T-helper 17 cell (primary cell): ENCODE measurements at places on chromosomes 12 and 14. TPM values are rescaled to one million over a fixed set of nuclear protein-coding genes. Genes with fewer than 3 reads are reported as not detected.

The PTPRB gene
- not detected for total RNA-seq

The KCNC2 gene
- total RNA-seq, result not detected

The ARHGDIB gene
- 936 TPM for total RNA-seq

The INF2 gene
- 76.1 TPM for total RNA-seq

The RFX4 gene
- total RNA-seq, result not detected

DNA sequence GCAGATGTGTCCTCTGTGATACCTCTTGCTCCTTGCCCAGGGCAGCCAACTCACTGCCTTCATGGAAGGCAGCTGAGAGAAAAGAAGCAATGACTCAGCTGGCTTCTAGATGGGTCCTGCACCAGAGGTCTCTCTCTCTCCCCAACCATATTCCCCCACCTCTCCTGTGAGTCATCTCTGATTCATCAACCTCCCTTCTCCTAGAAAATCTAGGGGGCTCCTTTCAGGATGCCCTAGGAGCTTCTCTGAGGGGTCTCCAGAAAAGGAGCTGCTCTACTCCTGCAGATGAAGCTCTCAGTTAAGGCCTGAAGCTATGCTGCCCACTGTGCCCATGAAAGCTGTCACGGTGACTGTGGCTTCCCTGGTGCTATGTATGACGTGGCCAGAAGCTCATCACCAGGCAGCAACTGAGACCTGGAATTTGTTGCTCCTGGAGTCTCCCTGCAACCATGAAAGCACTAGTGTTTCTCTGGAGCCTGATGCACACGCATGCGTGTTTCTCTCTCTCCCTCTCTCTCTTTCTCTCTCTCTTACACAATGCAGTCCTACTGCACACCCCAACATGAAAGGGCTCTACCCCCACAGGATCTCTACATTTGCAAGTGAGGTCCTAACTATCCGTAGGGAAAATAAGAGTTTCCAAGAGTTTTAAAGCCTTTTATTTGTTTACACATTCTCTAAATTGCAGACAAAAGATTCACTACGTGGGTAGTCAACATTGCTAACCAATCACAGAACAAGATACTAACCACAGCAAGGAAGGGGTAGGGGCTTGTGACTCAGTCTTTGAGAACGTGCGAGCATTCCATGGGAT, 285.3 kb downstream of the DPF3 start:
- DNase-seq, result no peak

DNA sequence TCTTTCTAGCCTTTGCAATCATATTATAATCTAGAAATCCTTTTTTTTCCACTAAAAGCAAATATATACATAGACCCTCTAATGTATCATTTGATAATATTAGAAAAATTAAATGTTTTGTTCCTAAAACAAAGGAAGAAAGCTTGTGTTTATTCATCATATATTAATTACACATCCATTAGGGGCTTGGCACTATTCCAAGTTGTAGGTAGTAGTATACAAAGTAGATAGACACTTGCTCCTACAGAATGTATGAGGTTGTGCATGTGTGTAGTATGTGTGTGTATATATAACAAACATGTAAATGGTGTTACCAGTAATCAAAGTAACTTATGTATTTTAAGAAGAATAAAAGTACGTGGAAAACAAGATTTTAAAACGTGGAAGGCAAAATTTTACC, 15.0 kb upstream of the KCNMB4 start:
- no peak for DNase-seq

DNA sequence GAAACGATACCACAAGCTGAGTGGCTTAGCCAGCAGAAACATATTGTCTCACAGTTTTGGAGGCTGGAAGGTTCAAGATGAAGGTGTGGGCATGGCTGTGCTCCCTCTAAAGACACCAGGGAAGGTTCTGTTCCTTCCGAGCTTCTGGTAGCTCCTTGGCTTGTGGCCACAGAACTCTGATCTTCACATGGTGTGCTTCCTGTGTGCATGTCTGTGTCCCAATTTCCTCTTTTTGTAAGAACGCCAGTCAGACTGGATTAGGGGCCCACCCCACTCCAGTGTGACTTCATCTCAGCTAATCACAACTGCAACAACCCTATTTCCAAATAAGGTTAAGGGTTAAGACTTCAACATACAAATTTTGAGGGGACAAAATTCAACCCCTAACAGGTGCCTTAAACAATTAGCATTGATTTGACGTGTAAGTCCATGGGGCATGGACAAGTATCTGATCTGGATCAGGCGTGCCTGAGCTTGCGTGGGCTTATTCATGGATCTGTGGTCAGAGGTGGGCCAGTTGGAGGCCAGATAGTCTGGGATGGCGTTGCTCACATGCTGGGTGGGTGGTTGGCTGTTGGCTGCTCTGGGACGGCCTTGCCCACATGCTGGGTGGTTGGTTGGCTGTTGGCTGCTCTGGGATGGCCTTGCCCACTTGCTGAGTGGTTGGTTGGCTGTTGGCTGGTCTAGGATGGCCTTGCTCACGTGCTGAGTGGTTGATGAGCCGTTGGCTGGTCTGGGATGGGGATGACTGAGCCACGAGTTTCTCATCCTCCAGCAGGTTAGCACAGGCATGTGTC, 88.5 kb downstream of the LGMN start:
- DNase-seq, result no peak

GRCh38 chr14:60151715-60152114, 13.5 kb downstream of the DHRS7 start:
- DNase-seq, result peak; percentile 33

DNA sequence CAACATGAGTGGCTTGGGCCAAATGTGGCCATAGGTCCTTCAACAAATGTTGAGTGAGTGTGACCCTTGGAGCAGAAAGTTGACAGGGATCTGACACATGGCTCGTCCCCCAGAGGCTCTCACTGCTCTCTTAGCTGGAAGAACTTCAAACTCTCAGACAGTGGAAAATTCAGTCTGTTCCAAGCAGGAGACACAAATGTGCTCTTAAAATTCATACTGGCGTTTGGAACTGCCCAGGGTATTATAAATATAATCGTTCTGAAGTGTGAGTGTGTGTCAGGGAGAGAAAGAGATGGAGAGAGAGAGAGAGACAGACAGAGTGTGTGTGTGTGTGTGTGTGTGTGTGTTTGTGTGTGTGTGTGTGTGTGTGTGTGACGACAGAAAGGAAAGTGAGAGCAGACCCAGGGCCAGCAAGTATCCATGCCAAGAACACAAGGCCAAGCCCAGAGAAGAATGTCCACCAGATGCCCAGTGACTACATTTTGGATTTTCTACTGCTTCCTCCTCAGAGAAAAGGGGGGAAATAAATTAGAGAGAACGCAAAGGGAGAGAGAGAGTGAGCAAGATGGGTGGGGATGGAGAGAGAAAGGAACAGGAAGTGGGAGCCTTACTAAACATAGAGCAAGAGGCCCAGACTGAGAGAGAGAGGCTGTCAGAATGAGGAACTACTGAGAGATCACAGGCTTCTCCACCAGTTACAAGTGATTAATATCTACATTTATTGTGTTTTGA, 193.6 kb upstream of the NUDT4 start:
- DNase-seq, result no peak

GRCh38 chr14:61462566-61463193, 141.3 kb downstream of the PRKCH start:
- no peak for DNase-seq

DNA sequence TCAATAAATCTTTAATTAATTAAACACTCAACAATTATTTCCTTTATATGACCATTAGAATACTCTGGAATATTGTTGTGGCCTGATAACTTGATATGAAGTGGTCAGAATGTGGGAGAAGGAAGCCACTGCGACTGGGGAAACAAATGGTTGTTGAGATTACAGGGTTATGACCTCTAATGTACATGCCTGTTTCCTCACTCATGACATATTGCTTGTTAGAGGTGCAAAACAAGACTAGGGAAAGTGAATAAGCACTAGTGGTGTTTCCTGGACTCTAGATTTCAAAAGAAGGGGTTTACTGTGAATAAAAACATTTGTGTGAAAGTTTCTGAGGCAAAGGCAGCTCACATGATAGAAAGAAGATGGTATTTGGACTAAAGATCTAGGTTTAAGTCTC, 53.3 kb downstream of the STAB2 start:
- DNase-seq, result no peak

- no peak for DNase-seq
Measured at GRCh38 chr12:91182636-91183455, at the start of gene DCN. Gene DCN (minus strand): TSS chr12:91182817. CDS start chr12:91178552, 4,265 bp downstream.

- no peak for DNase-seq
Measured at GRCh38 chr14:20555845-20556244, 5.0 kb downstream of the RNASE9 start.

- DNase-seq, result no peak
Measured at GRCh38 chr12:67804168-67804567, 155.6 kb downstream of the DYRK2 start.

DNA sequence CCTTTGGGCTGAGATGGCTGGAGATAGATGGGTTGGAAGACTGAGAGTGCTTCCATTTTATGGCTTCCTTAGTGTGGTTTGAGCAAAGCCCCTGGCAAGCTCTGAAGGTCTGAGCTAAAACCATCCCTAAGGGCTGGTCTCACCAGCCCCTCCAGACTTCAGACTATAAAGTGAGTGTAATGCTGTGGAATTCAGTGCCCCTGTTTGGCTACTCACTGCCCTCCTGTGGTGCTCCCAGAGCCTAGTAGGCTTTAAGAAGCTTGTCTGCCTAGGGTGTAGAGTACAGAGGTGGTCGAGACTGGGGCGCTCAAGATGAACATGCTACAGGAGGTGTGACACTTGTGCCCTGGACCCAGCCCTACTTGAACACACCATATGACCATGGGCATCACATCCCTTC, 246.7 kb upstream of the FKBP4 start:
- DNase-seq, result no peak

DNA sequence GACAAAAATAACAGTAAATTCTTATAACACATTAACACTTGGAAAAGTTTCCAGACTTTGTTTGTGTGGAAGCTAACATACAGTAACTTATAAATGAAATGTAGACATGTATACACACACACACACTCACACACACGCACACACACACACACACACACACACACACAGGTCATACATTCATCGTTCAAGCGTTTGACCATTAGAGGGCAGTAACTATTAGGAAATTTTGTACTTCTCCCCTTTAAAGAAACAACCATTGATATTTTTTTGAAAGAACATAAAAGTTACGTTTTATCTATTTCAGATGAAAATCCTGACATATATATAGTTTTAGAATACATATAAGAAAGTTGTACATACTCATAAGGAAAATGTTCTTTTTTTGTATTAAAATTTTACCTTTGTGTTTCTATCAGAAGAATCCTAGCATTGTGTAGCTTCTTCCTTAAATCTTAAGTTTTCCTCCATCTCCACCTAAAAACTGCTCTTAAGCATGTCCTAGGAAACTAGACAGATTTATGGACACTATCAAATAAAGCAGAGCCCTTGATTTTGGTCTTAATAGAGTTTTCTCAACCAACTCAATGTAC, 29.0 kb downstream of the PTPRQ start:
- DNase-seq, result no peak

DNA sequence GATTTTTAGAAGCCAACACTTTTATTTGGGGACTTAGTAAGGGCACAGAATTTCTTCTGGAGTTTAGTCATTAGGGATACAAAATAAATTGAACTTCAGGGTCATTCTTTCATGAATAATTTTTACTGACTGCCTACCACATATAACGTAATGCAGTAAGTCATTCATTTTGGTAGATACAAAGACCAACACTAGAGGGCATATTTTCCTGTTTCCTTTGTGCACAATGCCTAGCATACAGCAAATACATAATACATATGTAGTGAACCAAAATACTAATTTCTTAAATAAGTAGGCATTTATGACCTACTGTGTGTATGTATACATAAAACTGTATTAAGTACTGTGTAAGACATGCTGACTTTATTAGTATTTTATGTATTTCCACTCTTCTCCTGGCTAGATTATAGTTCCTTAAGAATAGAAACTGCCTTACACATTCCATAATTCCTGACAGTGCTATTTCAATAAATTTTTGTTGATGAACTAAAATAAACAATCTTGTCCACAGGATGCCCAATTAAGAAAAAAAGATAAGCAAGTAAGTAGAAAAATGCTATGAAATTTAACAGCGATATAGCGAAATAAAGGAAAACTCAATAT, 47.9 kb downstream of the PPP1R12A start:
- no peak for DNase-seq

GRCh38 chr12:62291864-62292760, 31.9 kb downstream of the USP15 start:
- no peak for DNase-seq
